ENCODE measurements at places on chromosomes 7 and 10.

DNA sequence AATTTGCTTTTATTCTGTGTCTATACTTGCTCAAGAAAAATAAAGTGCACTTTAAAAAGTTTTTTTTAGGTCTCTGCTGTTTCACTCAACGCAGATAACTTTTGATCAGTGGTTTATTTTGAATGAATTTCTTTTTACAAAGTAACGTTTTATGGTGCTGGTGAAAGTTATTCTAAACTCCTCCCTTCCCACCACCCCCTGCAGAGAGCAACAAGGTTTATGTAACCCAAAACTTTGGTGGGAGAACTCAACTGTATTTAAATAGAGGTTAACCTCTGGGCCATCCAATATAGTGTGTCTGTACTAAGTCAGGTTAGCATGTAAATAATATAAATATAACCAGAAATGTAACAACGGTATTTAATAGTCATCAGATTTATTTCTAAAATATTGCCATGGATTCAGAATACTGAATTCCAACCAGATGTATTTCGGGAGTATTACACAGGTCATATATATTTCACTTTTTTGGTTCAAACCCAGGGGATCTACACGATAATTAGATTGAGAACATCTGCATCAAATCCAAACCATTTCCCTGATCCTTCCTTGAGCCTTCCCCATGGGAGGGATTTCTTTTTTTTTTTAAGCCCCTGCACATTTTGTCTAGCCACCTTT, 3.9 kb upstream of the CUX1 start:
- DNase-seq = no peak

- no peak for DNase-seq
Measured at GRCh38 chr7:133056370-133057238, 25.3 kb downstream of the CHCHD3 start.

DNA sequence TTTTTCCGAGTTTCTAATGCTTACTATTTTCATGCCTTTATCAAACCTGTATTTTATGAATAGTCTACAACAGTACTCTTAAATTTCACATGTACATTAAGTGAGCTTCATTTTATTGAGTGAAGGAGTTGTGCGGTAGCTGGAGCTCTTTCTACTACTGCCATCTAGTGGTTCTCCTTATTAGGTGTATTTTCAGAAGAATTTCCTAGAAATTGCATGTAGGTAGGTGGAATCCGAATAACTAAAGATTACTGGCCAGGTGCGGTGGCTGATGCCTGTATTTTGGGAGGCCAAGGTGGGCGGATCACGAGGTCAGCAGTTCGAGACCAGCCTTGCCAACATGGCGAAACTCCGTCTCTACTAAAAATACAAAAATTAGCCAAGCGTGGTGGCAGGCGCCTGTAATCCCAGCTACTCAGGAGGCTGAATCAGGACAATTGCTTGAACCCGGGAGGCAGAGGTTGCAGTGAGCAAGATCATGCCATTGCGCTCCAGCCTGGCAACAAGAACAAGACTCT, 38.3 kb downstream of the LRRC72 start:
- no peak for DNase-seq

GRCh38 chr10:73247509-73248258, 629 bp upstream of the DNAJC9 start:
- DNase-seq = no peak

- peak; percentile 84 for DNase-seq
Measured at GRCh38 chr10:128011059-128011979, 104.4 kb downstream of the PTPRE start.

DNA sequence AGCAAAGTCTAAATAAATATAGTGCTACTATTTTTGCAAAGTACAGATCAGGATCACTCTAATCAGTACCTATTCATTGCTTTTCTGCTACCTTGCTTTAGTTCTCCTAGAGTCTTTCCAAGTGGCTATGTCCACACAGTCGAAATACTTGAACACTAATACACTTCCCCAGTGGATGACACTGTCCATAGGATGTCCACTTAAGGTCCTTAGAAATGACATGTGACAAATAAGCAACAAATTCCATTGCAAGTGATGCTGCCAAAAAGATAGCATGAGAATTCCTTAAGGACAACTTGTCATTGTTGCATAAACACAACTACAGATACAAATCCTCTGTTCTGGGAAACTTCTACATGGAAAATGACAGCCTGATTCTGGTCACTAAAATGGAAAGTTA, 93.6 kb downstream of the ANK3 start:
- DNase-seq = no peak

GRCh38 chr10:30987463-30987862, 44.2 kb downstream of the ZNF438 start:
- DNase-seq = no peak

GRCh38 chr7:39051707-39052106, 74.0 kb downstream of the POU6F2 start:
- no peak for DNase-seq

- DNase-seq = no peak
Measured at GRCh38 chr10:24848195-24848594, 104.2 kb downstream of the PRTFDC1 start.

DNA sequence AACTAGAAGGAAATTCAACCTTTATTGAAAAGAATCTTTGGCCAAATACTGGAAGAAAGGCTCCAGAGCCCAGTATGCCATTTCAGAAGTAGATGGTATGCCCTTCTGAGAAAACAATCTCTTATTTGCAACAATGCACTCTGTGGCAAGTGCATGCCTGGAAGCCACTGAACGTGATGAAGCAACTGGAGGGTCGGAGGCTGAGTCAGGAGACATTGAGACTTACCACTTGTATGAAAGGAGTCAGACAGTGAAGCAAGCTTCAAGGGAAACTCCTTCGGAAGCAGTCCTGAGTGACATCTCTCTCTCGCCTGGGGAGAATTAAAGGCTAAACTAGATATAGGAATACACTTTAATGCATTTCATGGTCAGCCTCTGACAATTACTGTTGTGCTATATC, 353.7 kb downstream of the NRG3 start:
- DNase-seq = no peak

GRCh38 chr10:50515420-50515819, 108.3 kb downstream of the SGMS1 start:
- no peak for DNase-seq

DNA sequence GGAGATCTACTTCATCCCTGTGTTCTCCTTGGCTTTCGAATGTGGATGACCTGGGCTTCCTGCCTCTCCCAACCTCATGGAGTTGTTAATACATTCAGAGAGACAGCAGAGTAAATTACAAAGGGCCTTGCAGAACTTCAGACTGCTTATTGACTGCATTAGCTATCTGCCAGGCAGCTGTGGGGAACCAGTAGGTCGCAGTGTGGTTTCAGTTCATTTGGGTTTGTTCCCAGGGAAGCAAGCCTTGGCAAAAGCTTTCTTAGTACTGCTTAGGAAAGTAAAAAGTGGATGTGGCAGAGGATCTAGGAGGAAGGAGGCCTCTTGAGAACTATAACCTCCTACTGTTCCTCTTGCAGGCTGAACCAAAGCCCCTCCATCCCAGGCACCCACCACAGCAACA, 9.2 kb downstream of the NPFFR1 start:
- no peak for DNase-seq

DNA sequence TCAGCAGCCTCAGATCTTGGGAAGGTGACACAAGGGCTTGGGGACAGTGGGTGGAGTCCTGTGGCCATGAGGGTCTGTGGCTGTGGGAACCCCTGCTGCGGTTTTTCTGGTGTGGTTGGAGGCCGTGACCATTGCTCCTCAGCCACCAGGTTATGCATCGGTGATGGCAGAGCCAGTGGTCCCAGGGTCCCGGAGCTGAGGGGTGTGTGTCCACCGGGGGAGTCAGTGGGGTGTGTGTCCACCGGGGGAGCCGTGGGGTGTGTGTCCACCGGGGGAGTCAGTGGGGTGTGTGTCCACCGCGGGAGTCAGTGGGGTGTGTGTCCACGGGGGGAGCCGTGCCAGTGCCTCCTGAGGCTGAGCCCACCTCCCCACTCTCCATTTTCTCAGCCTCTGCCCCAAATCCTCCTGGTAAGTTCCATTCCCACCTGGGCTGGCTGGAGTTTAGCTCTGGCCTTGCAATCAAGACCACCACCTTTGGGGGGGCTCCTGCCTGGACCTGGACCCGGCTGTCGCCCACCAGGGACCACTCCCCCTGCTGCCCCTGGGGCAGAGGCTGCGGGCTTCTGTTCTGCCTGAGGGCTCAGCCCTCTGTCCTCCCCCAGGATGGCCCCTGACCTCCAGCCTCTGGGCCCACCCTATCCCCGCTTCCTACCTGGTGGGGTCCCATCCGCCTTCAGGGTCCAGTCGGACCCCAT, 143.5 kb downstream of the ELFN1 start:
- DNase-seq = no peak

- DNase-seq = no peak
Measured at GRCh38 chr7:132300599-132301277, 275.5 kb downstream of the PLXNA4 start.

GRCh38 chr7:145986248-145986874, 130.2 kb upstream of the CNTNAP2 start:
- no peak for DNase-seq

GRCh38 chr7:126210707-126211106, 1042.0 kb downstream of the GRM8 start:
- no peak for DNase-seq

DNA sequence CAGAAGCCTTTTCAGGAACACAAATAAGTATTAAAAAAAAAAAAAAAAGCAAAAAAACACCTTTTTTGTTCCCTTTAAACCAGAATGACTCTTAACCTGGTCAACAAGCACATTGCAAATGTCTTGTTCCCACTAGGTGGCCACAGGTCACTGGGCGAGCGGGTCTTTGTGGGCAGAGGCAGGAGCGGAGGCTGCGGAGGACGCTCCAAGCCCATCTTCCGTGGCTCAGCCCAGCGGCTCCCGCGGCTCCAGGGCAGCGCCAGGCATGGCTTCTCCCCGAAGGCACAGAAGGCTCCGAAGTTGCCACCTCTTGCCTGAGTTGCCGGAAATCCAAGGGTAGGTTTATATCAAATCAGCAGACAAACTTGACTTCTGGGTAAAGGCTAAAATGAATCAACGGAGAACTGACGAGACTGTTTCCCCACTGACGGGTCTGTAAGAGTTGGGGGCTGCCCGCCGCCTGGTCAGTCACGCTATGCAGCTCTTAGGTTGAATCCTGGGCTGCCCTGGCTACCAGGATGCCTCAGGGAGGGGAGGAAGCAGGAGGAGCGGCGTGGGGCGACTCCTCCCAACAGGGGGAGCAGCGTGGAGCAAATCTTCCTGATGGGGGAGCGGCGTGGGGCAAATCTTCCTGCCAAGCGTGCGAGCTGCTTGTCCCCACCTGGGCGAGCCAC, 144.5 kb downstream of the PTPRN2 start:
- no peak for DNase-seq

DNA sequence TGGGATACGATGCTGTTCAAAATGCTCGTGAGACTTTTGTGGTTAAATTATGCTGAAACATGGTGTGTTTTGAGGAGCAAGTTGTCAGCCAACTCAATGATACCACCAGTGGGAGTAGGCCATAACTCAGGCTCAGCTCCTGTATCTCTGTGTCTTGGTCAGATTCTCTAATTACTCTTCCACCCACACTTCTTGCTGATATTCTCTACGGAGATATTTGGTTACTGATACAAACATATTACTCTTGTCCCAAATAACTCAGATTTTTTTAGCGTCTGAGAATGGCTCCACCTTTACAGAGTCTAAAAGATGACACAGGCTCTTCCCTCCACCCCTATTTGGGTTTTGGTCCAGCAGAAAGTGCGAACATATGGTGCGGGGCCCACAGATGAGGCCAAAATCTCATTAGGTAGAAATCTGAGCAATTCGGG, 168.9 kb downstream of the PKD1L1 start:
- no peak for DNase-seq

Measured in posterior cingulate gyrus (tissue), 11 donors.